HCT116 (cell line): ENCODE measurements at places on chromosomes 2 and 18. TPM values are rescaled to one million over a fixed set of nuclear protein-coding genes. Genes with fewer than 3 reads are reported as not detected.

DNA sequence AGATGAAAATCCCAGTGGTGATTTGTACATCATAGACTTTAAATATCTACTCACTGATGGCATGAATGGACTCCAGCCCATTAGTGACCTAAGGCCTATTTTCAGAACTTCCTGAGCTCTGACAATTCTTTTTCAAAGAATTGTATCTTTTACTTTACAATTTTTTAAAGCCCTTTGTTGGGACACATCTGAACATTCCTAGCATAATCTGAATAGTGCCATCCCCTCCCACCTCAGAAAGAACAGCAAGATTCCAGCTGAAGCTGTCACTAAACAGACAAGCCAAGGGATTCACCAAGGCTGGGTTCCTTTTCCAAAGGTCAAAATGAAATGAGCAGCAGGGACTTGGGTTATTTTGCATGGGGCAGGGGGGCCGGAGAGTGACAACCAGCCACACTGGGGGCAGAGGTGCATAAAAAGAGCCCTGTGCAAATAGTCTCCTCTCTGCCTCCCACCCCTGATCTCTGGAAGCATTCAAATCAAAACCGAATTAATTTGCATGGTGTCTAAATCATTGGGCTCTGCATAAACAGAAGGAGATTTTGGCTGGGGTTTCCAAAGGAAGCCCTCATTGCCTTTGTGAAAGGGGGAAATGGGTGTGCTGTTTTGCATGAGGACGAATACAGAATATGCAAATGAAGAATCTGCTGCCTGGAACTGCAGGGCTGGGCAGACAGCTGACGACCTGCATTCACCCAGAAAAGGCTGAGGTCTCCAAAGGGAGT lies 17.2 kb downstream of the EPHA4 start:
- H3K4me1 ChIP-seq, result no peaks in the 10 kb centered on the region
- no peaks in the 10 kb centered on the region for H3K36me3 ChIP-seq
- DNase-seq, result no peak
- no peak overlapping the region for H3K27ac ChIP-seq
- H3K27me3 ChIP-seq, result no peaks in the 10 kb centered on the region

BOLA3 gene
- 62.9 TPM for total RNA-seq

KCNK3 gene
- 0.71 TPM for total RNA-seq

DNA sequence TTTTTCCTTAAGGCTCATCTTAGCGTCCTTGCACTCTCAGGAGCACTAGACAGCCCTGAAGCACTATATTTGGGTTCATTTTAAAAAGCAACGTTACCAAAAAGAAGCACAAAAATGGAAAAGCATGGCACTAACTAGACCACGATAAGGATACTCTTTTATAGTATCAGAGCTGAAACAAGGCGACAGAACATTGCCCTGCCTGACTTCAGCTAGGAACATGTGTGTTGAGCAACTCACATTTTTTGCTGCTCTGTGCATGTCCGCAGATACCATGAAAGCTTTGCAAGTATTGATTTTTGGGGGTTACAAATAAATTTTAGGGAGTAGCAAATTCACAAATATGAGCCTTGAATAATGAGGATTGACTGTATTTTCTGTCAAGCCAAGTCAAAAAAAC lies 332.0 kb downstream of the PTPRM start:
- no peak for DNase-seq
- H3K4me3 ChIP-seq, result no peak overlapping the region
- no peaks in the 10 kb centered on the region for H3K36me3 ChIP-seq
- no peak overlapping the region for H3K27ac ChIP-seq
- H3K4me1 ChIP-seq, result no peaks in the 10 kb centered on the region
- no peaks in the 10 kb centered on the region for H3K27me3 ChIP-seq

CAPN14 gene
- total RNA-seq, result not detected

DNA sequence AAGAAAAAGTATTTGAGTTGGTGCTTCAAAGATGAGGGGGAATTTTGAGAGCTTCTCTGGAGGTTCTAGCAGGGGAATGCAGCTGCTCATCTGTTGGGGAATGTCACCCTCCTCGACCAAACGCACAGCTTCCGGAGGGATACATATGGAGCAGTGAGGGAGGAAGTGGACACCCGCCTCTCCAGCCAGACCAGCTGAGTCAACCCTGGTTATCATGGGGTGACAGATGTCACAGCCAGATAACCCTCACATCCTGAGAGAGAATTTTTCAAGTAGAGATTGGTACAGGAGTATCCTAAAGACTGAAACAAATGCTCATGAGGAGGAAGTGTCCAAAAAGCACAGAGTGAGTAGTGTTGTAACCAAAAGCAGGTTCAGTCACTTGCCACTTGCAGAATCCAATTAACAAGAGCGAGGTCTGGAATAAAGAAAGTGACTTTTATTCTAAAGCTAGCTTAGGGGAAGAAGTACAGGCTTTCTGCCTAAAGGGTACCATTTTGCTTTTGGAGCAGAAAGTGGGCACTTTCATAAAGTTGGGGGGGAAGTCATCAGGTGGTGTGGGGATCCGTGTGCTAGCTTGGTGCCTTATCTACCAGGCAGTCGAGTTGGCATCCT lies 395.2 kb downstream of the RAD51AP2 start:
- no peak overlapping the region for H3K4me3 ChIP-seq
- H3K36me3 ChIP-seq, result no peaks in the 10 kb centered on the region
- H3K4me1 ChIP-seq, result no peaks in the 10 kb centered on the region
- H3K27ac ChIP-seq, result no peak overlapping the region

GRCh38 chr2:102301867-102302362 lies 9.4 kb upstream of the IL1RL1 start:
- H3K4me3 ChIP-seq, result no peak overlapping the region
- H3K4me1 ChIP-seq, result no peaks in the 10 kb centered on the region
- no peak overlapping the region for H3K27ac ChIP-seq
- no peaks in the 10 kb centered on the region for H3K36me3 ChIP-seq
- DNase-seq, result peak; percentile 39
- H3K27me3 ChIP-seq, result 0 out of 2 replicates have a peak, but pooled peaks cover 3% of the 10 kb centered on the region

- no peak overlapping the region for H3K27ac ChIP-seq
- H3K4me3 ChIP-seq, result no peak overlapping the region
- peaks cover 15% of the 10 kb centered on the region for H3K4me1 ChIP-seq
- DNase-seq, result no peak
- H3K27me3 ChIP-seq, result peaks cover 11% of the 10 kb centered on the region; the same call in 1 of the 2 replicates
- H3K36me3 ChIP-seq, result no peaks in the 10 kb centered on the region
Measured at GRCh38 chr2:215439980-215440512, 4.2 kb upstream of the FN1 start.

DNA sequence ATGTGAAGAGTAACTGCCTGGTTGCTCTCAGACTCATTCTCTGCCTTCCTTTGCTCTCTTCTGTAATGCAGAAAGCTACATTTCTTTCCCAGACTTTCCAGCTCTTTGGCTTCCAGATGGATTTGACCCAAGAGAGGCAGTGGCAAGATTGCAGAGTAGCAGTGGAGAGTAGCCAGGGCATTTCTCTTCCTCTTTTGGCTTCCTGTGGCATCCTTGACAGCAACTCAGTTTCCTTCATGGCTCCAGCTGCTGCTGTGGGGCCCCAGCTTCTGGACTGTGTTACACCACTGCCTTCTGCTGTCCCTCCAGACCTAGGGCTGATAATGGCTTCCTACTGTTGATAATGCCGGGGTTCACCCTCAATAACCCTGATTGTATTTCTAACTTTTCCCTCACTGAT lies 469.4 kb upstream of the SPRED2 start:
- H3K36me3 ChIP-seq, result no peaks in the 10 kb centered on the region
- no peak overlapping the region for H3K4me3 ChIP-seq
- no peak overlapping the region for H3K27ac ChIP-seq

- no peaks in the 10 kb centered on the region for H3K36me3 ChIP-seq
- H3K27me3 ChIP-seq, result no peaks in the 10 kb centered on the region
- no peak overlapping the region for H3K4me3 ChIP-seq
Measured at GRCh38 chr2:136065384-136065783, 52.6 kb downstream of the CXCR4 start.

- no peaks in the 10 kb centered on the region for H3K36me3 ChIP-seq
- DNase-seq, result no peak
- no peaks in the 10 kb centered on the region for H3K4me1 ChIP-seq
- no peak overlapping the region for H3K4me3 ChIP-seq
- no peaks in the 10 kb centered on the region for H3K27me3 ChIP-seq
- no peak overlapping the region for H3K27ac ChIP-seq
Measured at GRCh38 chr2:10022966-10023662, 20.2 kb upstream of the KLF11 start.

DNA sequence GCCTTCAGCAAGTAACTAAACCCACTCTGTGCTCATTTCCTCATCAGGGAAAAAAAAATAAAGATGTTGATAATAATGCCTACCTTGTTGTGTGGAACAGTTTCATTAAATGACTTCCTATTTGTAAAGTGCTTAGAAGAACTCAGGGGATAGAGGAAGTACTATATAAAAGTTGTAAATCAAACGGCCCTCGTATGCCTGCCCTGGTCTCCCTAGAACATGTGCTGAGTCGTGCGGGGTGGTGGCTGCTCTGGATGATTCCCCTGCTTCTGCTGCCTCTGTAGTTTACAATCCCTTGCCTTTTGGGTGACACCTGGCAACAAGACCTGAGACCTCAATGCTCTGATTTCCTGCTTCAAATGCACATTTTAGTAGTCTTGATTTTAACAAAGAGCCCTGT lies 170.0 kb downstream of the CERS6 start:
- H3K4me3 ChIP-seq, result no peak overlapping the region
- no peak for DNase-seq
- H3K27me3 ChIP-seq, result no peaks in the 10 kb centered on the region
- no peaks in the 10 kb centered on the region for H3K36me3 ChIP-seq
- H3K4me1 ChIP-seq, result no peaks in the 10 kb centered on the region
- no peak overlapping the region for H3K27ac ChIP-seq

DNA sequence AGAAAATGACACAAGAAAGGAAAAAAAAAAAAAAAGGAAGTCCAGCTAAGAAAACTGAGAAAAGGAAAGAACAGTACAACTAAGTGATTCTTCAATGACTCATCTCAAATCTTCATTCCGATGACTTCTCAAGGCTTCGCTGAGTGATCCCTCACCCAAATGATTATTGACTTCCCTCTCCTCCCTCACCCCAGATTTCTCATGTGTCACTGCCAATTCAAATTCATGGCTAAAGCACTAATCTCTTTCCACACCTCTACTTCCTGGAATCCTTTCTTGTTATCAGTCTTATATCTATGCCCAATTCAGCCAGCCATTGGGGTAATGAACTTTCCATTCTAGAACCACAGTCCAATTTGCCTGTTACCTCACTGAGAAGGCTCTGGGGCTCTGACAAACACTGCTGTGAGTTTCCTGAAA lies 7.2 kb upstream of the ABCB11 start:
- H3K27me3 ChIP-seq, result no peaks in the 10 kb centered on the region
- no peaks in the 10 kb centered on the region for H3K4me1 ChIP-seq
- H3K36me3 ChIP-seq, result no peaks in the 10 kb centered on the region
- DNase-seq, result no peak

MC2R gene
- total RNA-seq, result not detected

LYG2 gene
- 0.27 TPM for total RNA-seq

NYAP2 gene
- total RNA-seq, result not detected

GRCh38 chr2:236242057-236242495 lies 22.1 kb downstream of the ASB18 start:
- no peaks in the 10 kb centered on the region for H3K36me3 ChIP-seq
- H3K27ac ChIP-seq, result no peak overlapping the region
- H3K4me3 ChIP-seq, result no peak overlapping the region
- H3K27me3 ChIP-seq, result no peaks in the 10 kb centered on the region
- no peak for DNase-seq

C2orf66 gene
- not detected for total RNA-seq

GRCh38 chr18:63074981-63075404 lies 244.6 kb downstream of the BCL2 start:
- DNase-seq, result peak; percentile 28
- H3K4me3 ChIP-seq, result peak overlapping the region; percentile 44
- H3K27me3 ChIP-seq, result no peaks in the 10 kb centered on the region
- H3K4me1 ChIP-seq, result peaks cover 10% of the 10 kb centered on the region
- H3K27ac ChIP-seq, result no peak overlapping the region
- H3K36me3 ChIP-seq, result no peaks in the 10 kb centered on the region

DNA sequence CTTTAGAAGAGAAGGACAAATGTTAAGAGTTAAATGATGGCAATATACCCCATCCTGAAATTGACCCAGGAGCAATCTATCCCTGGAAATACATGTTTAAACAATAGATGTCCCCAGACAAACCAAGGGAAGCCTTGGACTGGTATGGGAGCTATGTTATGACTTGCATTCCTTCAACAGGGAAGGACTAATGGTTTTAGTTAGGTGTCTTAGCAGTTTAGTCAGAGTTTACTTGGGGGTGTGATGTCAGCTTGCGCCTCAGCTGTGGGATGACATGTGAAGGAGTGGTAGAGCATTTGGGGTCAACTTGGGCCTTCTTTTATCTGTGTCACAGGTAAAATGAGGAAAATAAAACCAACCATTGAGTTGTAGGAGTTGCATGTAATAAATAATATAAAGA lies 36.8 kb downstream of the SPC25 start:
- H3K27me3 ChIP-seq, result no peaks in the 10 kb centered on the region
- H3K27ac ChIP-seq, result no peak overlapping the region
- H3K4me3 ChIP-seq, result no peak overlapping the region
- peaks cover 14% of the 10 kb centered on the region for H3K4me1 ChIP-seq
- no peak for DNase-seq

- no peak overlapping the region for H3K4me3 ChIP-seq
- peaks cover 26% of the 10 kb centered on the region; the same call in 1 of the 2 replicates for H3K27me3 ChIP-seq
- no peak for DNase-seq
- no peaks in the 10 kb centered on the region for H3K36me3 ChIP-seq
- no peaks in the 10 kb centered on the region for H3K4me1 ChIP-seq
Measured at GRCh38 chr2:127551221-127551930, 15.9 kb downstream of the MYO7B start.

C1GALT1C1L gene
- total RNA-seq, result 0.20 TPM

- H3K4me1 ChIP-seq, result no peaks in the 10 kb centered on the region
- H3K4me3 ChIP-seq, result no peak overlapping the region
- no peaks in the 10 kb centered on the region for H3K36me3 ChIP-seq
Measured at GRCh38 chr2:79630060-79630459, 117.2 kb downstream of the CTNNA2 start.

DNA sequence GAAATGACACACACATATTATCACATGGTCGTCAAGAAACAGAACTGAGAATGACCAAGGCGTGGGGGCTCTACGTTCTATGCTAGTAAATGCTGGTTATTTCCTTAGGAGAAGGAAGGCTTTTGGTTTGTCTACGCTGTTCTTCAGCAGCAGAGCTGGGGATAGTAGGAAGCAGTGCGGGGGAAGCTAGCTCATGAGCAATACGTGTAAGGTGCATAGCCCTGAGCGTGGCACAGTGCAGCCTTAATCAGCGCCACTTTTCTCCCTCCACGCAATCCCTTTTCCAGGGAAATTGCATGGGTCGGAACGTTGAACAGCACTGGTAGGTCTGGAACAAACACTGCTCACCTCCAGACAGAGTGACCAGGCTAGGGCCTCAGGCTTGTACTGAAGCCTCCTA lies 199.6 kb upstream of the FBXO11 start:
- H3K27ac ChIP-seq, result no peak overlapping the region
- no peak for DNase-seq
- no peaks in the 10 kb centered on the region for H3K36me3 ChIP-seq
- H3K4me3 ChIP-seq, result no peak overlapping the region
- no peaks in the 10 kb centered on the region for H3K27me3 ChIP-seq

CNDP1 gene
- not detected for total RNA-seq

- H3K4me3 ChIP-seq, result no peak overlapping the region
- no peak for DNase-seq
- no peak overlapping the region for H3K27ac ChIP-seq
- H3K27me3 ChIP-seq, result no peaks in the 10 kb centered on the region
Measured at GRCh38 chr2:134320930-134321329, 67.1 kb downstream of the MGAT5 start.
